Glomerular endothelial cell (primary cell): ENCODE measurements at places on chromosomes 5 and 9. TPM values are rescaled to one million over a fixed set of nuclear protein-coding genes. Genes with fewer than 3 reads are reported as not detected.

DNA sequence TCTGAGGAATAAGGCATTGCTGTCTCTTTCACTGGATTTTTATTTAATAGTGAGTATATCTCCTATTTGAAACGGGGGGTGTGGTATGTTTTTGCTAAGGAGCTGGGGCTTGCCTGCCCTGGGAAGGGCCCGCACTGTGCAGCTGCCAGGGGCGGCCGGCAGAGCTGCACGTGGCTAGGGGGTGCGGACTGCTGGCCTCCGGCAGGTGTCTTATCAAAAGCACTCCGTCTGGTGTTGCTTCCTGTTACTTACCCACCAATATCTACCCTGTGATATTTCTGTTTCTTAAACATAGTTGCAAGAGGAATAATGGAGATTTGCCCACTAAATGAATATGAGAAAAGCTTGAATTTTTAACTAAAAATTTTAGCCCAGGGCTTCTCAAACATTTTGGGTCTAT, 232.0 kb downstream of the IRX1 start:
- no peak for DNase-seq

DNA sequence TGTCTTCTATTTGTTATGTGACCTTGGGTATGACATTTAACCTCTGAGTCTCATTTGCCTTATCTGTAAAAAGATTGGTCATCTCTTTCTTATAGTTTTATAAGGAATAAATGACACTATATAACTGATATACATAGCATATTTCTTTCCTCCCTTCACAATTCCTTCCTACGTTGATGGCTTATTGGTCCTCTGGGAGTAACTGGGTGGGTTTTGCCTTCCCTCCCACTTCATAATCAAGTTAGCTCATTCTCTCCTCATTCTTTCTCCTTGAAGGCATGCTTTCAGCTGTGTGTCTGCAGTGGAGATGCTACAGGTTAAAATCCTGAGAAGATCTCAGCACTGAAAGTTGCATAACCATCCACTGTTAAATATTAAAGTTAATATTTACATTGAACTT, 382.4 kb downstream of the TMEM38B start:
- DNase-seq = no peak

- no peak for DNase-seq
These were observed 19.3 kb downstream of the SLC1A1 start for GRCh38 chr9:4509590-4509984.

DNA sequence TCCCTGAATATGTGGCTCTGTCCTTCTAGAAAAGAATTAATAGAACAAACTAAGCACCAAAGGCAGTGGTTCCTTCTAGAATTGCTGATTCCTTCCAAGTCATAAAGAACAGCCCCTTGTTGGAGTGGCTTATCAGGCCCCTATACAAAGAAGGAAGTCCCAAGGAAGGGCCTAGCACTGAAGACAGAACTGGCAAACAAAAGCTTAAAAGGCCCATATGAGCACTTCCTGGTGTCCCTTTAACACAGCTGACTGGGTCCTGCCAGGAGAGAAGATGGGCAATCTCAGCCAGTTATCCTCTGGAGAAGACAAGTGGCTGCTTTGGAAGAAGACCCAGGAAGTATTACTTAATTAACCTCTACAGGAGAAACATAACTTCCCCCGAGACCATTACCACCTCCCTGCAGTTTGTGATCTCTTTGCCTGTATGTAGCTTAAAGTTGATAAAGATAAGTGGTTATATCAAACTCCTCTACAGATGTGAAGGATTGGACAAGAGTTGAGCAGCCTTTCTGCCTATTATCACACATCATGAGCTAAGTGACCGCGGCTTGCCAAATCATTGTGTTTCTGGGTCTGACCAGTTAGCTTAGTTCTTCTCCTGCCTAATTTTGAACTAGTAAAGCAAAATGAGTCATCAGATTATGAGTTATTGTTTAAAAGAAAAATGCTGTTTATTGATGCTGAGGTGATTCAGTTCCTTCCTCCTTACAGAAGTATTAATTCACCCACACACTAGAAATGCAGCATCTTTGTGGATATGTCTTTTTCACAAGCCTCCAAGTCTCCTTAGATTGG, 13.3 kb upstream of the STING1 start:
- DNase-seq = no peak

Gene WDR31
- total RNA-seq = 0.68 and 0.99 TPM in 2 replicates

- DNase-seq = no peak
These were observed 29.5 kb downstream of the RAI14 start for GRCh38 chr5:34685485-34686165.
